ENCODE measurements at places on chromosomes 1 and 21.

DNA sequence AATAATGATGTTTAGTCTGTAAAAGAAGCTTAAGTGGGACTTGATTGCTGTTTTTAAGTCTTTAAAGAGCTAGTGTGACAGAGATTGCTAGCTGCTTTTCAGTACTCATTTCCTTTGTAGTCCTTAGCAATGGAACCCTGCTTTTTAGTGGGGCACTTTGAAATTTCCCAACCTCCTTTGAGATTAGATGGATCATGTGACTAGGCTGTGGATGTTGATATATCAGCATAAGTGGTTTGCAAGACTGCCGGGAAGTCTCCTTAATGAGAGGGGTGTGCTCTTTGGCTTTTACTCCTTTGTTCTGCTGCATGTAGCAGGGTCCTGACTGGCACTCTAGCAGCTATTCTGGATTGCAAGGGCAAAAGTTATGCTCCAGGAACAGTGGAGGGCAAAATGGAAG is 11.2 kb upstream of the RCOR3 start:
- no peak for DNase-seq

DNA sequence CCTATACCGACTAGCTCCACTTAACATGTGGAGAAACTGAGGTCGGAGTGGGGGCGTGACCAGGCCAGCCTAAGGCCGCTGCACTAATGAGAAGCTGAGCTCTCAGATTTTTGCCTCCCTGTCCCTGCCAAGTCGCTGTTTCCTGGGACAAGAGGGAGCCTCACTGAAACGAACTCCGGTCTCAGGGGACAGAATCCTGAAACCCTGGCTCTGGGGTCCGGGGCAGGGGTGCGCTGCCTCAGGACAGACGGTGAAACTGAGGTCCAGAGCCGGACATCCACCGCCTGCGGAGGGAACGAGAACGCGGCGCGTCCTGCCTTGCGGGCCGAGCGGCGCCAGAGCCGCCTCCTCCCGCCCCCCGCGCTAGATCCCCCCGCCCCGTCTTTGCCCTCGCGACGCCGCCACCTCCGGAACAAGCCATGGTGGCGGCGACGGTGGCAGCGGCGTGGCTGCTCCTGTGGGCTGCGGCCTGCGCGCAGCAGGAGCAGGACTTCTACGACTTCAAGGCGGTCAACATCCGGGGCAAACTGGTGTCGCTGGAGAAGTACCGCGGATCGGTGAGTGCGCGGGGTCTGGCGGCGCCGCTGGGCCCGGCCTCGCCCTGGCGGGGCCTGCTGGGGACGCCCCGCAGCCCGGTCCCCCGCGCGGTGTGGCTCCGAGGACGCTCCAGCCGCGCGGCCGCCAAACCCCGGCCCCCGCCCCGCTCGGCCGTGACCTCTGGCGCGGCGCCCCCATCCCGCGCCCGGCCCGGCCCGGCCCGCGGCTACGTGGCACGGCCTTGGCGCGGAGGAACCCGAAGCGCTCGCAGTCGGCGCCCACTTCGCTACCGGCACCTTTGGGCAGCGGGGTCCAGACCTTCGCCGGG is at the start of gene GPX7:
GPX7 (plus strand) TSS at position 381 of the 865 bp plus-strand sequence; CDS start at position 420, 39 bp downstream.
- DNase-seq, result peak; percentile 69

- no peak for DNase-seq
Observed at GRCh38 chr1:82836213-82836972, 1035.7 kb downstream of the ADGRL2 start.

DNA sequence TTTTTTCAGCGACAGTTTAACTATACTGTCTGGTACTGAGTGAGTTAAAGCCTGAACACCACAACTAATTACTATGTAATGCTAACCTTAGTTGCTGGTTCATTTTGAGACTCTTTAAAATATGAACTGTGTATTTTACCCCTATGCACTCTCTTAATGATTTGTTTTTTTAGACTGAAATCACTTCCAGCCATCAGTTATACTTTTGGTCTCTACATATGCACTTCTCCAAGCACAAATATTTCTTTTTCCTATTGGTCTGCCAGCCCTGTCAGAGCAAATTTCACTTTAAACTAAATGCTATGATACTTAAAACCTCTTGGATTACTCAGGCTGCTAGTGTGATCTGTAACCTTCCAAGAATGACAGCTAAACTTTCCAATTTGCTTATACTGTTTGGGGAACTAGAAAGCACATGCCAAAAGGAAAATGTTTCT is 38.1 kb upstream of the SCYL3 start:
- no peak for DNase-seq

- no peak for DNase-seq
Observed at GRCh38 chr1:92690212-92690906, 94.5 kb downstream of the EVI5 start.

DNA sequence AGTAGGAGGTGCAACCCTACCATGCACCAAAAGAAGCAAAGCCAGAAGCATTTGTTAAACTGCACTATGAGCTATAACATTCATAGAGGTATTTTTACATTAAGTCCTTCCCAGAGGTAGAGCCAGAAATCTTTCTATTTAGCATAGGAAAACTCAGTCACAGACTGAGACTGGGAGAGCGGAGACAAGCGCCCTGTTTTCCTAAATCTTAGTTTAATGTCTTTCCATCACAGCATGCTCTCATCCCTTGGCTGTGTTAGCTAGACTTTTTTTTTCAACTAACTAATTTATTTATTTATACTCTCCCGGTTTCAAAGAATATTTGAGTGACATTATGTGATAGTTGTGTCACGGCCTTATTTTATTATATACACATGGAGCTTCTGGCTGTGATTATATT is 304.1 kb downstream of the LMX1A start:
- DNase-seq, result no peak

GRCh38 chr1:244876228-244876910 is 12.0 kb upstream of the HNRNPU start:
- no peak for DNase-seq

GRCh38 chr21:43332861-43333297 is 94.1 kb downstream of the SIK1 start:
- no peak for DNase-seq

- DNase-seq, result no peak
Observed at GRCh38 chr1:8639148-8639547, 178.3 kb downstream of the RERE start.

GRCh38 chr1:16717336-16718098 is 22.8 kb upstream of the RNU1-4 start:
- no peak for DNase-seq

- no peak for DNase-seq
Observed at GRCh38 chr1:17735348-17735747, 19.8 kb upstream of the ACTL8 start.

DNA sequence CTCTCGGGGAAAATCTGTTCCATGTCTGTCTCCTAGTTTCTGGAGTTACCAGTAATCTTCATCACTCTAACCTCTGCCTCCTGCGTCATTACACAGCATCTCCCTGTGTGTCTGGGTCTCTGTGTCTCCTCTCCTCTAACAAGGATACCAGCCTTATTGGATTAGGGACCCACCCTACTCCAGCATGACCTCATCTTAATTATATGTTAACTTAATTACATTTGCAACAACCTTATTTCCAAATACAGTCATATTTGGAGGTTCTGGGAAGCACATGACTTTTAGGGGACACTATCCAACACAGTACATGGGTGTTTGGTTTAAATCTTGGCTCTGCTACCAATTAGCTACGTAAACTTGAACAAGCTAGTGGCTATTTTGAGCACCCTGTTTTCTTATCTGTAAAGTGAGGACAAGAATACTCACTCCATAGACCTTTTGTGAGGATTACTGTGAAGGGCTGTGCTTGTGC is 83.9 kb upstream of the SGIP1 start:
- no peak for DNase-seq
